Stimulated activated CD4-positive, alpha-beta T cell treated with anti-CD3 and anti-CD28 coated beads, Interleukin-1b, Interleukin-23, amount 100 ng/mL, for 1 hour (primary cell): ENCODE measurements at places on chromosomes 7 and 10.

- DNase-seq, result peak; percentile 96
Observed at GRCh38 chr10:102502029-102502336, 529 bp downstream of the ACTR1A start.

DNA sequence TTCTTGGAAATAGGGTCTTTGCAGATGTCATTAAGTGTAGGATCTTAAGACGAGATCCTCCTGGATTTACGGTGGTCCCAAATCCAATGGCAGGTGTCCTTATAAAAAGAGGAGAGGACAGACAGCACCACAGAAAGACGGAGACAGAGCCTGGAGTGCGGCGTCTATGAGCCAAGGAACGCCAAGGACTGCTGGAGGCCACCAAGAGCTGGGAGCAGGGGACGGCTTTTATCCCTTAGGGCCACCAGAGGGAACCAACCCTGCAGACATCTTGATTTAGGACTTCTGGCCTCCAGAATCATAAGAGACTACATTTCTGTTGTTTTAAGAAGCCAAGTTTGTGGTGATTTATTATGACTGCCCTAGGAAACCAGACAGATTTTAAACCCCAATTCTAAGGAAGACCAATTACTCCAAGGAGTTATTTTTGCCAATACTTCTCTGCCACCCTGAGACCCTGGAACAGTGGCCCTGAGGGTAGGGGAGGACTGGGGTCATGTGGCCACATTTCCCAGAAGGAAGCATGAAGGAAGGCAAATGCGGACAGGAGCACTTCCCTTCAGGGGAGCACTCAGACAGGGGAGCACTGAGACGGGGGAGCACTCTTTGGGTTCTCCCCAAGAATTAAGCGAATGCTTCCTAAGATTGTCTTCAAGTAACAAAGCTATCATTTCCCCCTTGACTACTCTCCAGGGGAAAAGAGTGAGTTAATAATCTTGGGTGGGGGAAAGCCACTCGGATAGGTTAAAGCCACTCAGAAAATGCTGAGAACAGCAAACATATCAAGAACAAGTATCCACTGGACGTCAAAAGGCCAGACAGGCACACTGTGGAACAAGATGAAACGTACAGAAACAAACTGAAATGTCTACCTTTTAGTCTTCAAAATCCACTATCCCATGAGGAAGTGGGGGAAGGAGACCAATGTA is 67.5 kb downstream of the CHST15 start:
- DNase-seq, result no peak

DNA sequence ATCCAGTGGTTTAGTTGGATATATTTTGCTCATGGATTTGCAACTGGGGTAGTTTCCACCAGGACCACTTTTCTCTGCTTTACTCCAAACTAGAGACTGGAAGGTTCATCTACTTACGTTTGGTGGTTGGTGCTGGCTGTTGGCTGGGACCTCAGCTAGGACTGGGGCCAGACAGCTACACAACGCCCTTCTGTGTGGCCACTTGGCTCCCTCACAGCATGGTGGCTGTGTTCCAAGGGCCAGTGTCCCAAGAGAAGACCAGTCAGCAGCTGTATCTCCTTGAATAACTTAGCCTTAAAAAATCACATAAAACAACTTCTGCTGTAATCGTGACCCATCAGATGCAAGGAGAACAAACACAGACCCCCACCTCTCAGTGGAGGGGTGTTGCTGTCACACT is 4.2 kb upstream of the KCNH2 start:
- no peak for DNase-seq

- no peak for DNase-seq
Observed at GRCh38 chr10:132710746-132711612, 75.0 kb downstream of the NKX6-2 start.

GRCh38 chr10:101330231-101330630 is 23.7 kb upstream of the BTRC start:
- no peak for DNase-seq

- DNase-seq, result no peak
Observed at GRCh38 chr10:102782673-102783551, 39.2 kb downstream of the WBP1L start.

GRCh38 chr7:39923091-39923490 is 27.0 kb upstream of the CDK13 start:
- no peak for DNase-seq

DNA sequence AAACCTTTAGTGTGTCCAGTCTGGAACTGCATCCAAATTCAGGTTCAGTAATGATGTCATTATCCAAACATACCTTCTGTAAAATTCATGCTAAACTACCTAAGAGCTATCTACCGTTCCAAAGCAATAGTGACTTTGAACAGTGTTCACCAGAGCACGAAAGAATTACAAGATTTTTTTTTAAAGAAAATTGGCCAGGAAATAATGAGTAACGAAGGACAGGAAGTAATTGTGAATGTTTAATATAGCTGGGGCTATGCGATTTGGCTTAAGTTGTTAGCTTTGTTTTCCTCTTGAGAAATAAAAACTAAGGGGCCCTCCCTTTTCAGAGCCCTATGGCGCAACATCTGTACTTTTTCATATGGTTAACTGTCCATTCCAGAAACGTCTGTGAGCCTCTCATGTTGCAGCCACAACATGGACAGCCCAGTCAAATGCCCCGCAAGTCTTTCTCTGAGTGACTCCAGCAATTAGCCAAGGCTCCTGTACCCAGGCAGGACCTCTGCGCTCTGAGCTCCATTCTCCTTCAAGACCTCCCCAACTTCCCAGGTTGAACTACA is 694 bp upstream of the FAS start:
- no peak for DNase-seq

- DNase-seq, result no peak
Observed at GRCh38 chr7:23680414-23681405, 711 bp downstream of the FAM221A start.

- no peak for DNase-seq
Observed at GRCh38 chr7:17598846-17599245, 300.4 kb downstream of the AHR start.

- DNase-seq, result no peak
Observed at GRCh38 chr7:156461881-156462665, 178.5 kb upstream of the RNF32 start.

DNA sequence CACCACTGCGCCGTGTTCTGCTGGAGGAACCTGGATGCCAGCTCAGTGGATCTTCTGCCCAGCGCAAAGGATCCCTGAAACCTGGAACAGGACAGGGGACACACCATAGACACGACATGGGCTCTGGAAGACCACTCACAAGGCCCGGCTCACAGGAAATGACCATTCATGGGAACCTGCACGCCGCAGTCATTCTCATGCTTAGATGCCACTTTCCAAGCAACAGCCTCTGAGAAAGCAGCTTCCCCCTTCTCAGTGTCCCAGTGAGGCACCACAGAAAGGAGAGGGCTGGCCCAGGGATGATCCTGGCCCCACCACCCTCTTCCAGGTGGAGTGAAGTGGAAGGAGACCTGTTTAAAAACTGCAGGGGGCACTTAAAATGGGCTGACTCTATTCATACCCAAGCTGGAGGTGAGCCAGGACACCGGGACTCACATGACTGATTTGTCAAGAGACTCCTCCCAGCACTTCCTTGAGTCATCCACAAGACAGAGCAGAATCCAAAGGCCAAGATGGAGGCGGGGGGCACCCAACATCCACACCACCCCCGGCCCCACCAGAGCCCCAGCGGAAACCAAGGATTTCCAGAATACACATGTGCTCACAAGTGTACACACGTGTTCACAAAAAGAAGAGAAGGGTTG is 11.2 kb downstream of the CTBP2 start:
- DNase-seq, result no peak

- DNase-seq, result no peak
Observed at GRCh38 chr7:4550117-4550516, 132.0 kb upstream of the FOXK1 start.

DNA sequence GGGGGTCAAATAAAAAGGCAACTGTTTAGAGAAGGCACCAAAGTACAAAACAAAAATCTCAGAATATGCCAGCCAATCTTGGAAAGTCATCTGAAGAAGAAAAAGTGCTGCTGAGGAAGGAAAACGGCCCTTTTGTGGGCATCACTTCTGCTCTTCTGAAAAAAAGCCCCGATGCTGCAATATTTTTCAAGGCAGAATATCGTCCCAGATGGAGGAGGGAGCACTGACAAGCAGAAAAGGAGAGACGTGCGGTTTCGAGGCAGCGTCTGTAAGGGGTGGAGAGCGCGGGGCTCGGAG is 959 bp upstream of the ATRNL1 start:
- DNase-seq, result no peak

DNA sequence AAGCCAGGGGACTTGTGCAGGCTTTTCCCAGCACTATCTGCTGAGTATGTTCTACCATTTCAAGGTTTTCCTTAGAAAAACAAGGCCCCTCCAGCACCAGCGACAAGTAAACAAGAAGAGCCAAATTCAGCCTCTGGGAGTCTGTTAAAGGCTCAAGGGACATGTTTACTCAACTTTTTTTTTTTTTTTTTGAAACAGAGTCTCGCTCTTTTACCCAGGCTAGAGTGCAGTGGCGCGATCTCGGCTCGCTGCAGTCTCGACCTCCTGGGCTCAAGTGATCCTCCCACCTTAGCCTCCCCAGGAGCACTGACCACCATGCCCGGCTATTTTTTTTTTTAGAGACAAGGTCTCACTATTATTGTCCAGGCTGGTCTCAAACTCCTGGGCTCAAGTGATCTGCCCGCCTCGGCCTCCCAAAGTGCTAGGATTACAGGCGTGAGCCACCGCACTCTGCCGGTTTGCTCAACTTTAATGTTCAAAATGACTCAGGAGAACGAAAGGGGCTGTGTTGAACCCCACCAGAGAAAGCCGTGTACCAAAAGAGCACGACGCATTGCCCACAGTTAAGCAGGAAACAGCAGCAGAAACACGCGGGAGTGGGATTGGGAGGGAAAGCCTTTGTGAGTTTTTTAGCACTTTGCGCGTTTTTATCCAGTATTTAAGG is 772 bp downstream of the PRDX3 start:
- no peak for DNase-seq

DNA sequence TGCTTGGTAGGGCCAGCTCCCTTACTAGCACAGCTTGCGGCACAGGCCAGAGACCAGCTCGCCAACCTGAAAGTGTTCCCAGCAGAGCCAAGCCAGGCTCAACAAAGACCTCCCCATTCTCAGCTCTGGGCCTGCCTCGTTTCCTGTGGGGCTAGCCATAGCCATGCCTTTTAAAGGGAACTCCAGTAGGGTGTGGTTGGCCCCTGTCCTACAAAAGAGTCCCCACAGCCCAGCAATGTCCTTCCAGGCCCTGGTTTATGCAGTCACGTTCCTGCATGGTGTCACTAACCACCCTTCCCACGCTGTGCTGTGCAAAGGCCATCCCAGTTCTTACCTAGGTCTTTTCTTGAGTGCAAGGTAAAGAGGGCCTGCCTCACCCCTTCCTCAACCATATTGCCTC is 87.8 kb upstream of the LRRC4 start:
- no peak for DNase-seq
